NCI-H748 treated with DMSO at 0.1 percent for 48 hours (cell line): ENCODE measurements at places on chromosomes 2 and 18.

DNA sequence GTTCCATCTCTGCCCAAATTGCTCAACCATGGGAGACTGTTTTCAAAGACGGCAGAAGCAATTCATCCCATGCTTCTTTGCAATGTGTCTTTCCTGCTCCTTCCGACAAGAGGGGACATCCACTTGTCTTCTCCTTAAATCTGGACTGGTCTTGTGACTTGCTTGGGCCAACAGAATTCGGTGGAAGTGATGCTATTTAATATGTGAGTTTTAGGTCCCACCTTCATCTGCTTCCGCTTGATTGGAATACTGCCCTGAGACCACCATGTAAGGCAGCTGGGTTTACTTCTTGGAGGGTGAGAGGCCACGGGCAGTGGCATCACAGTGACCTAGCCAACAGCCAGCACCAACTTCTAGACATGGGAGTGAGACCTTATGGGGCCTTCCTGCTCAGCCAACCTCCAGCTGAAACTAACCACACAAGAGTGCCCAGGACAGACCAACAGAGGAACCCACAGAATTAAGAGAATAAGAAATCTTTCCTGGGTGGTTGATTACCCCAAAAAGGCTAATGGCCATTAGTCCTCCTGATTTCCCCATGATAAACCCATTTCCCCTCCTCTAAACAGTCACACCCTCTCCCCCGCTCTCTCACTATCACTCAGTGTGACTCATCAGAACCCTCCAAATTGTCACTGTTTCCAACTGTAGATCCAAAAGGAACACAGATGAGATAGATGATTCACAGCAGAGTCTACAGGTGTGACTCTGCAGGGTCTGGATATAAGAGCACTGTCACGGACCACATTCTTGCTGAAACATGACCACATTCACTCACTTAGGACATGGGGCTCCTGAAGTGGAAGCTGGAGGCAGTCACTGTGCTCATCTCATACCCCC is 16.2 kb upstream of the RHOB start:
- DNase-seq = no peak

DNA sequence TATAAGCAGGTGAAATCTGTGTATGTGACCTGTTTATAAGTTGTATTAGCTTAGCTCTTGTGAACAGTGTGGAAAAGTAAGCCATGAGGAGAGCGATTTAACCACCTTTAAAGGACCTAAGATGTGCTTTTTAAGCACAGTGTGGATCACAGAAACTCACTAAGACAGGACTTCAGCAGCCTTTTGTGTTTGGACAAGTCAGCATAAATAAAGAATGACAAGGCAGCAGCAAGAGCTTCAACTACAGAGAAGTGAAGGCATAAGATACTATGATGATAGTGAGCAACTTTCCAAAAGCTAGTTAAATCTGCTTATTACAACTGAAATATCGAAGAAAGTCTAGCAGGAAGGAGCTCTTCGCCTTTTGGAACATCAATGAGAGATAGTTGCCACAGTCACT is 8.9 kb downstream of the HNRNPA3 start:
- DNase-seq = no peak

DNA sequence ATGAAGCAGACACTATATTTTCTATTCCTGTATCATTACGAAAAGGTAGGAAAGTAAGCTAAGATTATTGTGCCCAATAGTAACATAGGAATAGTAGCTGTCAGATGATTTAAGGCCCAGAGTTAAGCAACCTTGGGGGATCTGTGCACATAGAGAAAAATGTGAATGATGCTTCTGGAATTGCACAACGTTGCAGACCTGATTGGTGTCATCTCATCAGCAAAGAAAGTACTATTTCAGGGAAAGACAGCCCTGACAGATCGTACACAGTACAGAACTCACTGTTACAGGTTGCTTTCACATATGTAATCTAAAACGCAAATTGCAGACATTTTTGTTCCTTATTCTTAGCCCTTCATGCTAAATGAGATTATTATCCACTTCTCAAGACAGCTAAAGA is 535.9 kb downstream of the TRIB2 start:
- no peak for DNase-seq

DNA sequence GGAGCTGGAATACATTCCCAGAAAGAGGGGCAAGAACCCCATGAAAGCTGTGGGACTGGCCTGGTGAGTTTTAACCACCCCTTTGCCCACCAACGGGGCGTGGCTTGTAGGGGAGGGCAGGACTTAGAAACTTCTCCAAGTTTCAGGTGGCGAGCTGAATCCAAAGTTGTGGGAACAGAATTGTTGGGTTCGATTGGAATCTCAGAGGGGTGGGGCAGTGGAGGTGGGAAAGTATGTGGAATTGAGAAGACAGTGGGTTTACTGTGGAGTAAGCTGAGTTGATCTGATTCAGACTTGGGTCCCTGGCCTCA is 1.1 kb downstream of the PNKD start:
- no peak for DNase-seq

- DNase-seq = no peak
These were observed 401.0 kb downstream of the SETBP1 start for GRCh38 chr18:45081566-45082181.

- DNase-seq = peak; percentile 54
These were observed 27.6 kb upstream of the UBE2F start for GRCh38 chr2:237939251-237939650.

GRCh38 chr18:36297417-36298125 is at the start of gene FHOD3:
TSS of gene FHOD3 (plus strand) at chr18:36297713. CDS start at chr18:36297836, 123 bp downstream.
- DNase-seq = peak; percentile 44
